Activated CD4-positive, alpha-beta T cell treated with anti-CD3 and anti-CD28 coated beads for 36 hours (primary cell): ENCODE measurements at places on chromosomes 7 and 10. TPM values are rescaled to one million over a fixed set of nuclear protein-coding genes. Genes with fewer than 3 reads are reported as not detected.

- DNase-seq: no peak
- H3K27ac ChIP-seq: no peak overlapping the region
- no peaks in the 10 kb centered on the region for H3K36me3 ChIP-seq
Measured at GRCh38 chr10:13711291-13711690, 124.5 kb downstream of the PRPF18 start.

DNA sequence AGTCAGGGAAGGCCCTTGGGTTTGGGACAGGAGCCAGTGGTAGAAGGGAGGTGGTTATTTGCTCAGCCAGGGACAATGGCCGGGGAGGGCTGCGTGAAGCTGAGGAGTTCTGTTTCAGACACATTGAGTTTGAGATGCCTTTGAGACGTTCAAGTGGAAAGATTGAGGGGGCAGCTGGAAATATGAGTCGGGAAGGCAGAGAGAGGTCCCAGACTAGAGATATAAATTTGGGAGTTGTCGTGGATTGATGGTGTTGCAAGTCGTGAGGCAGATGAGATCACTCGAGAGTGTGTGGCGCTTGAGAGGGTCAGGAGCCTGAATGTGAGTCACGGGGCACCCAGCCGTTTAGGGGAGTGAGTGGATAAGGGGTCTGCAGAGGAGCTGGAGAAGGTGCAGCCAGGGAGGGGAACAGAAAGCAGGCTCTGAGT lies 73.3 kb downstream of the ZMIZ1 start:
- H3K4me3 ChIP-seq: no peak overlapping the region
- H3K27ac ChIP-seq: no peak overlapping the region
- no peak for DNase-seq
- H3K27me3 ChIP-seq: no peaks in the 10 kb centered on the region
- H3K4me1 ChIP-seq: peaks cover 44% of the 10 kb centered on the region
- no peaks in the 10 kb centered on the region for H3K36me3 ChIP-seq

GRCh38 chr10:130422366-130423324 lies 286.5 kb downstream of the GLRX3 start:
- no peaks in the 10 kb centered on the region for H3K4me1 ChIP-seq
- H3K4me3 ChIP-seq: no peak overlapping the region
- H3K36me3 ChIP-seq: no peaks in the 10 kb centered on the region
- H3K27me3 ChIP-seq: peaks cover 10% of the 10 kb centered on the region
- H3K27ac ChIP-seq: no peak overlapping the region

DNA sequence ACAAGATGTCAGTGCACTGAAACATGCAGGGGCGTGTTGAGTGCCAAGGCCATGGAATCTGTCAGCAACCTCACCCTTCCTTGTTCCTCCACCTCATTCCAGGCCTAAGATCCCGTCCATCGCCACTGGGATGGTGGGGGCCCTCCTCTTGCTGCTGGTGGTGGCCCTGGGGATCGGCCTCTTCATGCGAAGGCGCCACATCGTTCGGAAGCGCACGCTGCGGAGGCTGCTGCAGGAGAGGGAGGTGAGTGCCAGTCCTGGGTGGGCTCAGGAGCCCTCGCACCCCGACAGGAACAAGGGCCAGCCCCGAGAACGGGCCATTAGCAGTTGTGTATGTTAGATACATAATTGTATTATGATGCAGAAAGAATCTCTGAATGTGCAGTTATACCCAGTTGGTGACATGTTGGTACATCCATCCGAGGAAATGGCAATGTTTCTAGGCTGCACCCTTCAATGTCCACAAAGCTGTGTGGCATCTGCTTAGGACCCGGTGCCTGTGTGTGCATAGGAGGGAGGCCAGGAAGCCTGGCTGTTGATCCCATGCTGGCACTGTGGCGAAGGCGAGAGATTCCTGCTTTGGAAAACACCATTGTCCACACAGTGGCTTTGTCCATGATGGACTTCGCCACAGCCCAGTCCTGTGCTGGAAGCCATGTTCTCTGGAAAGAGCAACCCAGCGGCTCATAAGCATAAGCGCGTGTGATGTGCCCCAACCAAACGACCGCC lies 154.2 kb downstream of the EGFR start:
- no peaks in the 10 kb centered on the region for H3K36me3 ChIP-seq
- no peaks in the 10 kb centered on the region for H3K4me1 ChIP-seq
- H3K27me3 ChIP-seq: peaks cover 12% of the 10 kb centered on the region
- DNase-seq: no peak
- H3K4me3 ChIP-seq: no peak overlapping the region

DNA sequence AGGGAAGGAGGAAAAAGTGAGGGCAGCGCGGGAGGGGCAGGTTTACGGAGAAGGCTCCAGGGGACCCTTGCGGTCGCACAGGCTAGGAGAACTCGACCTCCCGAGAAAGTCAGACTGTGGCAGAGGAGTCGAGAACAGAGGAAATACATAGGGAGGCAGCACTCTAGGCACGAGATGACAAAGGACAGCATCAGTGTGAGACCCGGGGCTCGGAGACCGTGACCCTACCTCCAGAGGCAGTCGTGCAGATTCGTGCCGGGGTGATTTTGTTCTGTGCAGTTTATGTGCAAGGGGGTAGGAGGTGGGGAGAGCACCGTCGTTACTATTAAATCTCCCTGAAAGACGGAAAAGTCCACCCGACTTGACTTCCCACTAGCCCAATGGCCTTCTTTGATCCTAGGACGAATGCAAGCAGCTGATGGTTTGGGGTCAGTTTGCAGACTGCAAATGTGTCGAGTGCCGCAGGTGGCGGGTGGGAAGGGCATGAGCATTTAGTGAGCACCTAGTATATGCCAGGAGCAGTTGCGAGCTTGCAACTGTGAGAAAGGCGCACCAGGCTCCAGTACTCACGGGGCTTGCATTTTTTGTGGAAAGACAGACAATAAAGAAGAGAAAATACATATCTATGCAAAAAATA lies 674 bp upstream of the OSBPL3 start:
- H3K4me3 ChIP-seq: peak overlapping the region; percentile 90
- peak overlapping the region; percentile 78 for H3K27ac ChIP-seq
- H3K27me3 ChIP-seq: no peaks in the 10 kb centered on the region
- DNase-seq: peak; percentile 73
- H3K36me3 ChIP-seq: peaks cover 10% of the 10 kb centered on the region

GRCh38 chr7:154917808-154918160 lies 85.1 kb downstream of the PAXIP1 start:
- no peaks in the 10 kb centered on the region for H3K36me3 ChIP-seq
- peaks cover 8% of the 10 kb centered on the region for H3K27me3 ChIP-seq
- no peak for DNase-seq
- peaks cover 5% of the 10 kb centered on the region for H3K4me1 ChIP-seq

DNA sequence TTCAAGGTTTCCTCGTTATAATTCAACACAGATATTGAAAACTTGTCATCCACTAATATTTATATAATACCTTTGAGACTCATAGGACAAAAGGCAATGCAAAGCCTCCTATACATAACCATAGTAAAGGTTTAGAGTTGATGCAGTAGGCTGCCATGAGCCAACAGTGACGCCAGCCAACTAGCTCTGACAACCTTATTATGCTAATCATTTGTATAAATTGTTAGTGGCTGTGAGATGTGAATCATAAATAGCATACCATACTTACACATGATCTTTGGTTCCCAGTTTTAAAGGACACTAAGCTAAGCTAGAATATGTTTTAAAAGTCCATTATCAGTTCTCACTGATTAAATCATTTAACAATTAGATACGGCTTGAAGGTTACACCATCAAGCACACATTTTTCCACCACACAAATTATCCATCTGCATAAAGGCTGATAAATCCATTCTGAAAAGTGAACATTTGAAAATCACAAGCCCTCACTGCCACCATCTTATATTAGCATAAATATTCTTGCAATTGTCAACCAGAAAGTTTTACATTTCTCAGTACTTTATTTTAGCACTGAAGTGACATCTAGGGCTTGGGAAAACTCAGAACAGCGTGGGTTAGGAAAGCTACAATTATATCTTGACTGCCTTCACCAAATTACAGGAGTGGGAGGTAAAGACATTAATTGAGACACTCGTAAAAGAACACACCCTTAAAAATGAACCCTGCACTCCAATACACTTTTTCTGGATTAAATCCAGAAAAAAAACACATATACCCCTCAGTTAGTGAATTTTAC lies 30.7 kb downstream of the COA1 start:
- H3K27me3 ChIP-seq: no peaks in the 10 kb centered on the region
- peak overlapping the region; percentile 48 for H3K27ac ChIP-seq
- H3K36me3 ChIP-seq: peaks cover 4% of the 10 kb centered on the region
- H3K4me1 ChIP-seq: peaks cover 46% of the 10 kb centered on the region
- peak; percentile 36 for DNase-seq

DNA sequence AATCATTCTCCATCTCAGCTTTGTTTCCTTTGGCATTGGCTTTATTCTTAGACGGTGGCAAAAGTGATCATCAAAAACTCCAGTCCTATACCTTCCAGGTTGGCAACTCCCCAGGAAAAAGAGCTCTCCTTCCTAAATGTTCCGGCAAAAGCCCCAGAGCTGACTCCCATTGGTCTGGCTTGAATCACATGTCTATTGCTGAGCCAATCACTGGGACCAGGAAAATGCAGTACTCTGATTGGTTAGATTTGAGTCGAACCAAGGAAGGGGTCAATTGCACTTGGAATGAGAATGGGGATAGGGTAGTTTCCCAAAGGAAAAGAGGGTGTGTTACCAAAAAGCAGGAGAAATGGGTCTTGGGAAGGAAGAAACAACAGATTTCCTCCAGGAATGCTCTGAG lies 22.3 kb downstream of the LEP start:
- H3K27me3 ChIP-seq: peaks cover 5% of the 10 kb centered on the region
- H3K4me3 ChIP-seq: no peak overlapping the region
- DNase-seq: no peak

GRCh38 chr10:8911032-8911431 lies 856.5 kb downstream of the GATA3 start:
- no peaks in the 10 kb centered on the region for H3K36me3 ChIP-seq
- no peak overlapping the region for H3K27ac ChIP-seq
- no peaks in the 10 kb centered on the region for H3K27me3 ChIP-seq
- H3K4me1 ChIP-seq: no peaks in the 10 kb centered on the region
- no peak for DNase-seq

GRCh38 chr10:127283017-127283416 lies 86.6 kb upstream of the INSYN2A start:
- H3K36me3 ChIP-seq: no peaks in the 10 kb centered on the region
- H3K4me1 ChIP-seq: peaks cover 5% of the 10 kb centered on the region
- peaks cover 9% of the 10 kb centered on the region for H3K27me3 ChIP-seq
- DNase-seq: no peak

- DNase-seq: no peak
- no peak overlapping the region for H3K27ac ChIP-seq
- no peak overlapping the region for H3K4me3 ChIP-seq
- no peaks in the 10 kb centered on the region for H3K27me3 ChIP-seq
- peaks cover 31% of the 10 kb centered on the region for H3K4me1 ChIP-seq
- no peaks in the 10 kb centered on the region for H3K36me3 ChIP-seq
Measured at GRCh38 chr10:71975871-71976725, 11.9 kb downstream of the CHST3 start.

DNA sequence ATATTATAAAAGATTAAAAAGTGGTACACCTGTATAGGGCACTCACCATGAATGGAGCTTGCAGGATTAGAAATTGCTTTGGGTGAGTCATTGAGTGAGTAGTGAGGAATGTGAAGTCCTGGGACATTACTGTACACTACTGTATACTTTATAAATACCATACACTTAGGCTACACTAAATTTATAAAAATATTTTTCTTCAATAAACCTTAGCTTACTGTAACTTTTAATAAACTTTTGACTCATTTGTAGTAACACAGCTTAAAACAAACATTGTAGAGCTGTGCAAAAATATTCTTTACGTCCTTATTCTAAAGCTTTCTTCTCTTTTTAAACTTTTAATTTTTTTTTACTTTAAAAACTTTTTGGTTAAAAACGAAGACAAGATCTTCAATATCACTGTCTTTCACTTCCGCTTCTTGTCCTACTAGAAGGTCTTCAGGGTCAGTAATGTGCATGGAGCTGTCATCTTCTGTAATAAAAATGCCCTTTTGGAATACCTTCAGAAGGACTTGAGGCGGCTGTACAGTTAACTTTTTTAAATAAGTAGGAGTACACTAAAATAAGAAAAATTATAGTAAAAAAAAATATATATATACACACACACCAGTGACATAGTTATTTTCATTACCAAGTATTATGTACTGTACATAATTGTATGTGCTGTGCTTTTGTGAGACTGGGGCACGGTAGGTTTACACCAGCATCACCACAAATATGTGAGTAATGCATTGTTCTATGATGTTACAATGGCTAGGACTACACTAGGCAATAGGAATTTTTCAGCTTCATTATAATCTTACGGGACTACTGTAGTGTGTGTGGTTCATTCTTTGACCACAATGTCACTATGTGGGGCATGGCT lies 3.5 kb downstream of the STK31 start:
- no peak for DNase-seq
- no peak overlapping the region for H3K4me3 ChIP-seq
- no peaks in the 10 kb centered on the region for H3K36me3 ChIP-seq
- H3K27ac ChIP-seq: no peak overlapping the region
- H3K27me3 ChIP-seq: no peaks in the 10 kb centered on the region

GRCh38 chr7:108211382-108212201 lies 81.4 kb upstream of the LAMB4 start:
- no peak overlapping the region for H3K4me3 ChIP-seq
- DNase-seq: peak; percentile 14
- H3K27ac ChIP-seq: no peak overlapping the region
- H3K36me3 ChIP-seq: no peaks in the 10 kb centered on the region
- peaks cover 3% of the 10 kb centered on the region for H3K4me1 ChIP-seq
- peaks cover 2% of the 10 kb centered on the region for H3K27me3 ChIP-seq

GRCh38 chr7:114650491-114650890 lies 235.9 kb downstream of the FOXP2 start:
- H3K27me3 ChIP-seq: peaks cover 2% of the 10 kb centered on the region
- no peak overlapping the region for H3K4me3 ChIP-seq
- no peak for DNase-seq

- no peak overlapping the region for H3K4me3 ChIP-seq
- no peaks in the 10 kb centered on the region for H3K27me3 ChIP-seq
- no peak for DNase-seq
- peaks cover 17% of the 10 kb centered on the region for H3K4me1 ChIP-seq
- no peak overlapping the region for H3K27ac ChIP-seq
Measured at GRCh38 chr10:110002801-110003523, 4.8 kb upstream of the ADD3 start.

GRCh38 chr10:11687357-11687771 lies 54.8 kb upstream of the ECHDC3 start:
- H3K4me3 ChIP-seq: no peak overlapping the region
- H3K27me3 ChIP-seq: peaks cover 2% of the 10 kb centered on the region
- H3K36me3 ChIP-seq: no peaks in the 10 kb centered on the region
- H3K4me1 ChIP-seq: peaks cover 43% of the 10 kb centered on the region
- no peak for DNase-seq

The GNGT1 gene
- not detected for total RNA-seq

The SMKR1 gene
- total RNA-seq: 2.7 TPM

The CYP51A1 gene
- total RNA-seq: 63.3 TPM

The PTPRN2 gene
- total RNA-seq: 0.51 TPM

The LIPM gene
- not detected for total RNA-seq

The TMEM184A gene
- 0.05 TPM for total RNA-seq

The SSC4D gene
- total RNA-seq: 0.91 TPM

The VPS41 gene
- 59.3 TPM for total RNA-seq

The SP8 gene
- not detected for total RNA-seq

The GPR85 gene
- total RNA-seq: not detected

The STAMBPL1 gene
- 36.6 TPM for total RNA-seq

The GPRIN2 gene
- not detected for total RNA-seq
